Stimulated activated CD8-positive, alpha-beta memory T cell treated with anti-CD3 and anti-CD28 coated beads, Interleukin-15, amount 100 ng/mL, for 4 hours (primary cell): ENCODE measurements at places on chromosomes 13 and 19.

- DNase-seq: no peak
These were observed 374.9 kb downstream of the SPRY2 start for GRCh38 chr13:79966059-79966458.

- no peak for DNase-seq
These were observed 422.3 kb downstream of the SPRY2 start for GRCh38 chr13:79918620-79919019.

- DNase-seq: no peak
These were observed 2.7 kb downstream of the CALM3 start for GRCh38 chr19:46603752-46604231.

- DNase-seq: no peak
These were observed 9.5 kb downstream of the LGALS7 start for GRCh38 chr19:38763795-38764220.

- DNase-seq: no peak
These were observed 132.8 kb upstream of the SPRY2 start for GRCh38 chr13:80473695-80474094.

- DNase-seq: no peak
These were observed 26.0 kb downstream of the AP1M1 start for GRCh38 chr19:16223746-16224145.

- no peak for DNase-seq
These were observed 866 bp upstream of the ZSWIM4 start for GRCh38 chr19:13794398-13794756.

GRCh38 chr13:32228330-32229041 is 86.7 kb downstream of the ZAR1L start:
- no peak for DNase-seq

DNA sequence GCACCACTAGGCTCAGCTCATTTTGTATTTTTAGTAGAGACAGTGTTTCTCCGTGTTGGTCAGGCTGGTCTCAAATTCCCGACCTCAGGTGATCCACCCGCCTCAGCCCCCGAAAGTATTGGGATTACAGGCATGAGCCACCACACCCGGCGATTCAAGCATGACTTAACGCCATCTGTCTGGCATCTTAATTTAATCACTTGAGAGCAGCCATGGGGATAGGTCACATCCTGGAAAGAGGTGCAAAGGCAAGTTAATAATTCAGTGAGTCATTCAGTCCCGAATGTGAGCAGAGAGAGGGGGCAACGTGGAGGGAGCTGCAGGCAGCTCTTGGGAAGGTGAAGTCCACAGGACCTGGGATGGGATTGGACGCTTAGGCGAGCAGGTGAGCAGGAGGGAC is 31.7 kb upstream of the USP29 start:
- DNase-seq: no peak

DNA sequence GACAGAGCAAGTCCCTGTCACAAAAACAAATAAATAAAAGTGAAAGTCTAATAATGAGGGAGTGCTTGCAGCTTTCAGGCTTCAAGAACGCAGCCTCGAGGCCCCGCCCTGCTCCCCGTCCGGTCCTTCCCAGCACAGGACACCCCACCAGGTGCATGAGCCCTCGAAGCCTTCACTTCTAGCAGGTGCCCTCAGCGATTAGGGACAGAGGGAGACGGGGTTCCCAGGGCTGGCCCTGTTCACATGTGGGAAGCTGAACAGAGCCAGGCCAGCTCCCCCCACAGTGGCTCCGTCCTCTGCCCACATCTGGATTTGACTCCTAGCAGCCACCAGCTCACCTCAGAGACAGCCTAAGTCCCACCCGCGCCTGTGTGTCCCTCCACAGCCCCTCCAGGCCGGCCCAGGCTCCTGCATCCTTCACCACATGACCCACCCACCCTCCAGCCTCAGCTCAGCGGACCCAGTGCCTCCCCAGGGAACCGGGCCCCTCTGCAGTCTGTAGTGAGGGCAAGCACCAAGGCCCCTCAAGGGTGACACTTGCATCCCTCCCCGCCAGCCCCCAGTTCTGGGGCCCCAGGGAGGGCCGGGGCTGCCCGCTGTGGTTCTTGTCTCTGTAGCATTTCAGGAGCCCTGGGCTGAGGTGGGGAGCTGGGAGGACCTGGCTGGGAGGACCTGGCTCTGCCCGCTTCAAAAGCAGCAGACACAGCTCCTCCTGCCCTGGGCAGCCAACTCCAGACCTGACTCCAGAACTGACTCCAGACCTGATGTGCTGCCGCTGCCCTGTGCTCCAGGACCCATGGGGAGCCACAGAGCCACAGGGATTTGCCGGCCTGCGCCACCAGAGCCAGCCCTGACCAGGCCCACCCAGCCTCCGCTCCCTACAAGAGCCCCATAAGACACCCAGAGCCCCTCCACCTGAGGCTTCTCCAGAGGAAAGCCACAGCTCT is 27.2 kb downstream of the GPX4 start:
- DNase-seq: no peak

GRCh38 chr13:39510316-39510695 is 92.7 kb downstream of the LHFPL6 start:
- no peak for DNase-seq

GRCh38 chr13:52846567-52847321 is 1.7 kb downstream of the PCDH8 start:
- no peak for DNase-seq

- DNase-seq: no peak
These were observed 38.7 kb downstream of the KCTD4 start for GRCh38 chr13:45162194-45162593.

- no peak for DNase-seq
These were observed 213.1 kb upstream of the TMTC4 start for GRCh38 chr13:100887729-100888151.
